Activated CD4-positive, alpha-beta T cell treated with anti-CD3 and anti-CD28 coated beads, Interleukin-2, Interleukin-4, amounts not matched to agents 100 ng/mL and 50 ng/mL, durations not matched to agents 16 hours and 8 hours (primary cell): ENCODE measurements at places on chromosomes 3 and 15.

GRCh38 chr3:171614318-171614921 is 154.2 kb upstream of the TNIK start:
- DNase-seq = no peak

- no peak for DNase-seq
Measured at GRCh38 chr15:96046620-96047240, 283.8 kb upstream of the NR2F2 start.

DNA sequence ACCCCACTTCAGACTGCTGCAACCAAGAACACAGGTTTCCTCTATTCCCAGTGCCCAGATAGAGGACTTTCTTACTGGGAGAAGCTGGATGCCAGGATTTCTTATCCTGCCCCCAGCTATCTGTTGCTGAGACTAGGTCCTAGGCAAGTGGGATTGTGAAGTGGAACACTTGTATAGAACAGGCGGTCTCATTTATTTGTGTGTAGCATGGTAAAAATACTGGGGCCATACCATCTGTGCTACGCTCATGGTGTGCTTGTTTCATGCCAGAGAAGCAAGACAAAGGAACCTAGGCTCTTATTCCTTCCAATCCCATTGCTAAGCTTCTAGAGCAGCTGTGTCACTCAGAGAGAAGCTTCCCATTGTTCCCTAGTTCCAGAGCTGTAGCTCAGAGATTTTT is 191.5 kb upstream of the EPHA6 start:
- DNase-seq = no peak

GRCh38 chr3:115999613-116000012 is 376.3 kb downstream of the GAP43 start:
- DNase-seq = no peak

DNA sequence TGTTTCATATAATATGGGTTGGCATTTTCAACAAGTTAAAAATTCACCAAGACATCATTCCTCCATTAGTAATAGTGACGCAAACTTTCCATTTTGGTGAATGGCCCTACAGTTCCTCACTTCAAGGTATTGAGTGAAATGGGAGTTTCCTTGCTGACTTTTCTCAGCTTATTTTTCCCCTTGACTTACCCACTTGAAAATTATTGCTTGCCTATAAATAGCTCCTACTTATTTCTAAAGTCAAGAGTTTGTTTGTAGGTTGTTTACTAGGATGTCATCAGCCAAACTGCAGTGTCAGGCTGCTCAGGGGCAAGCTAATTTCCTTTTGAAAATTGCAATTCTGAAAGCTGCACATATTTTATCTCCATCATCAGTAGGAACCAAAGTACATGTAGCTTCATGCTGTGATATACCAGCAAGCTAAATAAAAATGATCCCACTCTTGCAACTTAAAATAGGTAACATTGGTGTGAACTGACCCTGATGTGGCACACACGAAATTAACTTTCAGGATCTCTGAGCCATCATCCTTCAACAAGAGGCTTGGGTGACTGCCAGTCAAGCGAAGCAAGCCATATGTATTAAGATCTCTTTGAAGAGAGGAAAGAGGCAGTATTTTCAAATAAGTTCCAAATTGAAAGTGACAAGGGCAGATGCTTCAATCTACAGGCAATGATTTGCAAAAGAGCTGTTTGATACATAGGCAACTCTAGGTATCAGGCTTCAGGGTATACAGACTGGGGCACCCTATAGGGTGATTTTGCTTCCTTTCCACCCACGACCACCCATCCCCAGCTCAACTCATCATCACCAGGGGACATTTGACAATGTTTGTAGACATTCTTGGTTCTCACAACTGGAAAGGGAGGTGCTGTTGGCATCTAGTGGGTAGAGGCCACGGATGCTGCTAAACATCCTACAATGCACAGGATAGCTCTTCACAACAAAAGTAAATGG is 66.8 kb upstream of the RASGRP1 start:
- no peak for DNase-seq

DNA sequence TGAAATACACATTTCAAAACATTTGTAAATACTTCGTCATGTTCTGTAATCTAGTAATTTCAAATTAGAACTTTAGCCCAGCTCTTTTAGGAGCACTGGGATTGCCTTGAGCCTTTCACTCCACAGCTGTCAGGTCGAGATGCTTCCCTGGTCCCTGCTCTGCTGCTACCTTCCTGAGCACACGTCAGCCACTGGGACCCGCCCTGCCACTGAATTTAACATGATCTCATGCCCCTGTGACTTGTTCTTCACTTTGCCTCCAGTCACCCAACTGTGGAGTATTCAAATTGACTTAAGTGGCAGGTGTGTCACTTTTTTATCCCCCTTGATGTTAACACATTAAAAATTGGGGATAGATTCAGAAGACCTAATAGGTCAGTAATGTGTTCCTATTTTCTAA is 3.3 kb downstream of the ARRDC4 start:
- DNase-seq = no peak

GRCh38 chr3:180018543-180018942 is 18.2 kb downstream of the PEX5L start:
- no peak for DNase-seq

DNA sequence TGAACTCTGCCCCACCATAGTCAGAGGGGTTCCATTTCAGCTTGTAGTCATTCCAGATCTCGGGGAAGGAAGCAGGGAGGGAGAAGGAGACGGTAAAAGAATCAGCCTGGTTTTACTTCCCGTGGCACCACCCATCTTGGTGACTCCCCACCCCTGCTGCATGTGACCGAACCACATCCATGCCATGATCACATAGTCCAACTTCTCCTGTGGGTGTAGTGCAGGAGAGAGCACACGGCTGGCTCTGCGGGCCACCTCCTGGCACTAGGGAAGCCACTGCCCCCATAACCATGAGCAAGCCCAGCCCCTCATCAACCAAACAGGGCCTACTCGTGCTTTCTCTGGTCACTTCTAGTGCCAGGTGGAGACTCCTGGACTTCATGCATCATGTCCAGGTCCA is 3.7 kb downstream of the CHRNA3 start:
- DNase-seq = no peak

DNA sequence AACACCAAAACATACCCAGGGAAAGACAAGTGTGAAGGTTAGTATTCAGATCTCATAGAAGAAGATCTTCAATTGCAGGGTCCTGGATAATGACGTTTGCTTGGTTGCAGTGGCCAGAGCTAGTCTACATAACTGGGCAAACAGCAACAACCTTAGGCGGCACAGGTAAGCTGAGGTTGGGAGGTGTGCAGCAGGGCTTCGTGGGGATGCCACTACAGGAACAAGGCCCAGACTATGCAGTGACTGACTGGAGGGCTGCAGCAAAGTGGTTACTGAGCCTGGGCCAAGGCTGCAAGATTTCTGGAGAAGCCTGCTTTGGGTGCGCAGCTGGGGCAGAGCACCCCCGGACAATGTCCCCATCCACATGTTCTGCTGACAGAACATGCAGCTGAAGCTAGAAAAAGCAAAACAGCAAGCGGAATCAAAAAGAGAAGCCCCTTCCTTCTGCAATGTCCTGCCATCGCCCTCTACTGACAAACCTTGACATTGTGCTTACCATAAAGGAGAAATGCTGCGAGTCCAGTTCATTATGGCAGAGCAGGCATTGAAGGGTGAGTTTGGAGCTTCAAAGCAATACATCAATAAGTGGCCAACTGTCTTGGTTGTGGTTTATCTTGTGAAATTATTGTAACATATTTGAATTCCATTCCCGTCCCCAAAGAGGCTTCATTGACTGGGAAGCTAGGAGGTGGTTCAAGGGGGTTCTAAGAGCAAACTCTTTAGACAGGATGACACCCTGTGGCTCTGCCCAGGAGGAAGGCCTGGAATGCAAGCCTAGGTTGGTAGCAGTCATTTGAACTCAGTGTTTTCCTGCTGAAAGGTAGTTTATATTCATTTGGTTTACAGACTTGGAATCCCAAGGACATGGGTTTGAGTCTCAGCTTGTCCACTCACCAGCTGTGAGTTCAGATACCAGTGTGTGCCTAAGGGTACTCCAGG is 217.0 kb downstream of the PDCD6IP start:
- DNase-seq = no peak

- DNase-seq = no peak
Measured at GRCh38 chr3:149145356-149145755, 15.9 kb downstream of the HPS3 start.

DNA sequence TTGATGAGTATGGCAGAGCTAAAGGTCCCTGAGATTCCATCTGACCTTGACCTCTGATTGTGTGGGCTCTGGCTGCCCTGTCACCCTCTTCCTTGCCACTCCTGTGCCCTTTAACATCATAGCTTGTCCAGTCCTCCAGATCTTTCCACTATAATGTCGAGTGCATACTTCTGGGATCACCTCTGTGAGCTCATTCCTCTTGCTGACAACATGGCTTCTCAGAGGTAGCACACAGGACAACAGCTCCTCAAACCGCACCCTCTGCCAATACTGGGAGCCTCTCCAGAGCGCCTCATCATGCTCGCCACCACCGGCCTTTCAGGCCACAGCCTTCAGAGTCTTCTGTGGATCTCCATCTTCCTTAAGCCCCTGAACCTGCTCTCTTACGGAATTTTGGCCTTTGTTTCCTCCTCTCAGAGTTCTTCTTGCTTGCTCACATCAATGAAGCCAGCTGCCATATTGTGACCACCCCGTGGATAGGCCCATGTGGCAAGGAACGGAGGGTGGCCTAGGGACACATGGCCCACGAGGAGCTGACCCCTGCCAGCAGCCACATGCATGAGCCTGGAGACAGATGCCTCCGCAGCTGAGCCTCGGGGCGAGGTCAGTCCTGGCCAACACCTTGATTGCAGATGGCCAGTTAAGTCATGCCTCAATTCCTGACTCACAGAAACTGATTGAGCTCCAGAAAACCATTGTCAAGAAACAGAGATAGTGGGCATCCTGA is 31.1 kb downstream of the PLA2G4D start:
- DNase-seq = no peak

DNA sequence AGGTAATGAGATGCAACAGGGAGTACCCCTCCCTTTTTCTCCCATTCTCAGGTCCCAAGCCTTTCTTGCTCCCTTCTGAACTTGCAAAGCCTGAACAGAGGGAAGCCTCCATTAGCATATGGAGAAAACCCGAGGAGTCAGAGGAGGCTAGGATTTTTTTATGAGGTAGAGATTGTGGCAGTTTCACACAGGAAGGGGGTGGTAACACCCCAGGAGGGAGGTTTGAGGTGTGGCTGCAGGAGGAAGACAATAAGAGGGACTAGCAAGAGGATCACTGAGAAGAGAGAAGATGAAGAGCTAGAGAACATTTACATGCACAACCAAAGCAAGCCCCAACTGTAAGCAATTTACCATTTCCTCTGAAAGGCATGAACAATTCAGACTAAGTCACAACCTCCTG is 322.7 kb downstream of the SV2B start:
- peak; percentile 9 for DNase-seq

DNA sequence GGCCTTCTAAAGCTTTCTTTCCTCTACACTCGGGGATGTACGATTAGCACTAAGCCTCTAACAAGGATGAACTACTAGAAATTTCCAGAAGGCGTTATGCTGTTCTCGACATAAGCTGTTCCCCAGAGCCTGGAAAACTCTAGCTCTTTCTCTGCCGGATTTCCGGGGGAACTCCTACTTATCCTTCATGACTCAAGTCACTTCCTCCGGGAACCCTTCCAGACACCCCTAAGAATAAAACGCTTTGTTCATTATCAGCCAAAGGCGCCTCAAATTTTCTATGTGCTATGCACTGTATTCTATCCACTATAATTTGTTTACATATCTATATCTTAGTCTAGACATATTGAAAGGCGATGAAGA is 455 bp upstream of the SNAP23 start:
- no peak for DNase-seq

DNA sequence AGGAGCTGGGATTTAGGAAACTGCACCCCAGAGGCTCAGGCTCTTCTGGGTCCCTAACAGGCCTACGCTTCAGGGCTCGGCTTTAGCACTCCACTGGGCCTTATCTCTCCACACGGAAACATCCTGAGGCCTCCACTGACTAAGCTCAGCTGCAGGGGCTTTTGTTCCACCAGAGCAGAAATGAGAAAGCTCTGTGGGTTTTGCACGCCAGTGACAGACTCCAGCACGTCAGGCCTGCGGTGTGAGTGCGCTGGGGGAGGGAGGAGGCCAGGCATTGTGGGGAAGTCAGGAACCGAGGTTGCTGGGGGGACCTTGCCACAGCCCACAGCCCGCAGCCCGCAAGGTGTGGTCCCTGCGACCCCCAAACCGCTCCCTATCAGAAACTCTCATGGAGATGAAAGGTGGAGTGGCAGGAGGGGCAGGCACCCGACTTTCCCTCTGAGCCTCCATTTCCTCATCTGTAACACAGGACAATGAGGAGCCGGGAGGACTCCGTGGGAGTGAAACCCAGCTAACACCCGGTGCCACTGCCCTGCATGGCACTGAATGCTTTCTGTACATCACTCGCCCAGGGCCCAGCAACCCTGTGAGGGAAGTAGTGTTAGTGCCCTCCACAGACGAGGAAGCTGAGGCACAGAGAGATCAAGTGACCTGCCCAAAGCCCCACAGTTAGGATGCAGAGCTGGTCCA is 106.5 kb downstream of the TPRA1 start:
- peak; percentile 91 for DNase-seq

- DNase-seq = no peak
Measured at GRCh38 chr15:97597801-97598200, 362.7 kb upstream of the ARRDC4 start.

DNA sequence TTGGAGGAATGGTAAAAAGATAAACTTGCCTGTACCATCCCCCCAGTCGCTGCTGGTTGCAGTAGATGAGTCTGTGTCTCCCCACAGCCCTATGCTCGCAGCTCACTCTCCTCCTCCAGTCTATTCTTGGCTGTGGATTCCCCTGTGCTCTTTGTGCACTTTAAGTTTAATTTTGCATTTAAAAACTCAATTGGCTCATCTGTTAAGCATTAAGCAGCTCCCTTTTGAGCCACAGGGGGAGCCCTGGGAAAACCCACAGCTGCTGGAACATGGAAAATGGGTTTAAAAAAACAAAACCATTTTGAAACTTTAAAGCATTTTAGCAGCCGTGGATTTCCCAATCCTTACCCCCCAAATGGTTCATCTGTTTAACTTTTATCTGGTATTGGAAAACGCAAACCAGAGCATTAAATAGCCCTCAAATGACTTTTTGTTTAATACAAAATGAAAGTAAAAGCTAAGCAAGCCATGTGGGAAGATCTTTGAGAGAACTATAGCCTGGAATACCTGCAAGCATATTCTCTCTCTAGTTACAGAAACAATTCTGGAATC is 536.9 kb downstream of the ZIC1 start:
- DNase-seq = no peak

GRCh38 chr15:29765898-29766527 is 56.3 kb downstream of the TJP1 start:
- DNase-seq = no peak
